ENCODE measurements at places on chromosomes 3 and 15.

GRCh38 chr15:63407612-63408011 lies 26.0 kb upstream of the CA12 start:
- no peak for DNase-seq

DNA sequence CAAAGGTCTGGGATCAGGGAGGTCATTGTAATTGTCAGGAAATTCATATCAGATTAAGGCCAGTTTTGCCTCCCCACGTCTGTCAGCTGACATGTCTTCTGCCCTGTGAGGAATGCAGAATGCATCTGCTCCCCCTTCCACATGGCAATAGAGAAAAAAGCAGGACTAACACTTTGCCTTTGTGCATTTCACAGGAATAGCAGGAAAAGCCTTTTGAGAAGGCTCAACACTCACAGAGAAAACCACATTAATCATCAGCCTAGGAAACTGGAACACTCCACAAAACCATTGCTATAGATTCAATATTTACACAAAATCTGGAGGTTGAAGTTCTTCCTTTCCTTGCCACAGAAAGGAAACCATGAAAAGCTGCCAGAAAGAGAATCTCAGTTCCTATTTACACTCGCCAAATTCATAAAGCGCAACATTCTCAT lies 165.2 kb upstream of the HES1 start:
- peak; percentile 12 for DNase-seq

GRCh38 chr3:10074666-10075065 lies 33.4 kb downstream of the FANCD2OS start:
- no peak for DNase-seq

GRCh38 chr3:56005196-56005805 lies 463.0 kb downstream of the ERC2 start:
- DNase-seq, result no peak

- DNase-seq, result peak; percentile 8
Observed at GRCh38 chr3:183254487-183255347, 1.7 kb downstream of the B3GNT5 start.

DNA sequence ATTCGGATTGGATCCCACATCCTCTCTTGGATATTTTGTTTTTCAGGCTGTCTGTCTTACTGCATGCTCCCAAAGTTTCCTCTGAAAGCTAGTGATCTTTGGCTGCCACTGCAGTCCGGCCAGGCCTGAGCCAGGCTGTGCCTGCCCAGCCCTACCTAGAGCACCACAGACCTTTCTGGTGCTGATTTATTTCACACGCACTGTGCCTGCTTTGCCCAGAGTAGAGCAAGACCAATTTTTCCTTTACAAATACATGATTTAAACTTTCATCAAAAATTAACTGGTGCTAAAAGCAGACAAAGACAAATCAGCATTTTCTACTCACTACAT lies 28.0 kb upstream of the NDUFB4 start:
- DNase-seq, result no peak

DNA sequence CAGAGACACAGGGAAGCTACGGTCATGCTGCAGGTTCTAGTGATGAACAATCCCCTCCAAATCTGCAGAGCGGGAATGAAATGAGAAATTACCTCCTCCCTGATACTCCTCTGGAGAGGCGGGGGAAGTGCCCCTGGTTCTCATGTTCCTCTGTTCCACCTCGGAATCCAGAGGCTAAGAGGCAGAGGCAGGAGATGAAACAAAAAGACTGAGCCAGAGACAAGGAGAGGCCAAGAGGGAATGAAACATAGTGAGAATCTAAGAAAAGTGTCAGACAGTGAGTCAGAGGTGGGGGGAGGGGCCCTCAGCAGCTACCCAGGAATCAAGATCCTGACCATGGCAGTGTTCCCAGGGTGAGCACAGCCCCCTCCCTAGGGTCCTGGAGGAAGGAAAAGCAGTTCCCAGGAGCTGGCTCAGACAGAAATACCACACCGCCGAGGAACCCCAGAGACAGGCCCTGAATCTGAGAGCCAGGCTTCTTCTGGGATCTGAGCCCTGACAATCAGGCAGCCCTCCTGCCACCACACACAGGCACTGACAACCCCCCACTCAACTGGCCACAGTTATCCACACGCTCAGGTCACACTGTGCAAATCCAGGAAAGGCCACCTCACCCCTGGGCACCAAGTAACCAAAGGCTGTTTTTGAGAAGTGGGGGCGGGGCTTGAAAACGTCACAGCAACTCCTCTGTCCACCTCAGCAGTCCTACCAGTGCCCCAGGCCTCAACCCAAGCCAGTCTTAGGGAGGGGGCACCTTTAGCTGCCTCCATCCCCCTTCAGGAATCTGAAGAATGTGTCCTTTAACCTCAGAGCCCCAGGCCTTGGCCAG lies 2.4 kb downstream of the CSRNP1 start:
- peak; percentile 40 for DNase-seq

DNA sequence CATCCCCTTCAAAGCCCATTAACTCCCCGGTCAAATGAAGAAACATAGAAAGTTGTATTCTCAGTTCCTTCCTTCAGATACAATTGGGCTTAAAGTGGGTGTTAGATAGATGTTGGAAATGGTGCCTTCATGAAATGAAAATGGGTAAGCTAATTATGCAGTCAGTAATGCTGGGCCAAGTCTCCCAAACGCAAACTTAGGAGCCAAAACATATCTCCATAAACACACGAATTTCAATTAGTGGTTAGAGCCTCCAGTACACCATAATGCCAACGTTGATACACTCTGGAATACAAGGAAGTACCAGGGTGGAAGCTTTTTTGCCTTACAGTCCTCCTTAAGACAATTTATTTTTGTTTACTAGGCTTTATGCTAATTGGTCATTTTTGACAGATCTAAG lies 1059.0 kb downstream of the TUSC7 start:
- no peak for DNase-seq

DNA sequence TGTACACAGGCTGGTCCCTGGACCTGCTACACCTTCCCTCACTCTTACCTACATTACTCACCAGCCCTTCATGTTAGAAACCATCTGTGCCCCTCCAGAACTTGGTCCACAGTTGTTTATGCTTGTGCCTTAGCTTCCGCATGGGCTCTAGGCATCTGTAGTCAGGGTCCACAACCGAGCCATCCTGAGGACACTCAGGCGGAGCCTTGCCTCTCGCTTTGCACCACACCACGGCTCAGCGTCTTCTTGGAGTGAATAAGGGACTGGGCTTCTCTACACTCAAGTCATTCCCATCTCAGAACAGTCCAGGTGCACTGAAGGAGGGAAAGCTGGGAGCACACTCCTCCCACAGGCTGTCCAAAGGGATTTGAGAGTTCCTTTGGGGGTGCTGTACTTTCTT lies 97.8 kb downstream of the HMG20A start:
- no peak for DNase-seq

GRCh38 chr3:7667774-7668173 lies 806.9 kb downstream of the GRM7 start:
- DNase-seq, result no peak

DNA sequence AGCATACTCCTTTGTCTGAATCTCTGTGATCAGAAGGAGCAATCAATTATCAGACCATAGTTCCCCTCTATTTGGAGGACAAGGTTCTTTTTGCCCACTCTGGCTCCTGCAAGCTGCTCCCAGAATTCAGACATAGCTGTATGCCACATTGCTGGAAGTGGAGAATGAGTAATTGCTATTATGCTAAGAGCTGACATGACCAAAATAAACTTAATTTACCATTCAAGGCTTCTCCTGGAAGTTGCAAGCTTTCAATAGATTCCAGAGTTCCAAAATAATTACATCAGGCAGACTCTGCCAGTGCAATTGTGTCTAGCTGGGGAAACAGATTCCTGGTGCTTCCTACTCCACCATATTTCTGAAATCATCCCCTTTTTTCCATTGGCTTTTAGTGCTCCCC lies 7.6 kb upstream of the DRD3 start:
- DNase-seq, result no peak

DNA sequence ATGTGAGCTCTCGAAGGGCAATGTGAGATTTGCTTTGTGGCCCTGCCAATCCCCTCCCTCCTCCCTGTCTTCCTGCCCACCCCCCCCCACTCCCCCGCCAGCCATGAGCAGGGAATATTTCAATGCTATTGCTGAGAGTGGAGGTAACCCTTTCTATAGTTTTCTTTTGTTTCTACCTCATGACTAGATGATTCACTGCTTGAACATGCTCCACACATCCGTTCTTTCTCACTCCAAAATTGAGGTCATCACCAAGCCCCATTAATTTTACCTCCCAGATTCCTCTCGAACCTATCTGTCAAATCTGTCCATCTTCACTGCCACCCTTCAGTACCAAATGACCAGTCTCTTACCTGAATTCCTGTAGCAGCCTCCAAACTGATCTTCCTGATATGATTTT lies 12.2 kb downstream of the ZNF774 start:
- no peak for DNase-seq

- DNase-seq, result no peak
Observed at GRCh38 chr3:194871143-194871863, 185.6 kb downstream of the FAM43A start.

DNA sequence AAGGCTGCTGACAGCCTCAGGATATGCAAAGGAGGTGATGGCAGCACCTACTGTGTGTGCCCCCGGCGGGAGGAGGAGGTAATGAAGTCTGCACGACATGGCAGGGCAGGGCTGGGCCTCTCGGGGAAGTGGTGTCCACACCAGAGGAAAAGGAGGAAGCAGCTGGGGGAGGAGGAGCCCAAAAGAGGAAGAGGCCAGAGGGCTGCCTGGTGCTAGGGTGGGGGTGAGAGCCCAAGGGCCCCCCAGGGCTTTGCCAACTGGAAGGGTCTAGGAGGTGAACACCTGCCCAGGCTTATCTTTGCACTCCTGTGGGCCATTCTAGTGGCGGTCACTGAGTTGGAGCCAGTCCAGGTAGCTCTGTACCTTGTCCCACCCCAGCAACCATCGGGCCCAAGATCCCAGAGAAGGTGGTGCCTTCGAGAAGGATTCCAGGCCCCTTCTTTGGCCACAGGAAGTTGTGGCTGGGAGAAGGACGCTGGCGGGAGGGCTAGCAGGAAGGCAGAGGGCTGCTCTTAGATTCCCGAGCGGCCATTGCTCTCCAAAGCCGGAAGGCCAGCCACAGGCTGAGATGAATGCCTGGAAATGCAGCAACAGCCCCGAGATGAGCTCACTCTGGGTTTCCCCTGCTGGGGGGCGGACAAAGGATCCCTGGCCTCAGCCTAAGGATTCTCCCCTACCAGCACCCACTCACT lies 7.0 kb downstream of the GNAI2 start:
- peak; percentile 53 for DNase-seq

DNA sequence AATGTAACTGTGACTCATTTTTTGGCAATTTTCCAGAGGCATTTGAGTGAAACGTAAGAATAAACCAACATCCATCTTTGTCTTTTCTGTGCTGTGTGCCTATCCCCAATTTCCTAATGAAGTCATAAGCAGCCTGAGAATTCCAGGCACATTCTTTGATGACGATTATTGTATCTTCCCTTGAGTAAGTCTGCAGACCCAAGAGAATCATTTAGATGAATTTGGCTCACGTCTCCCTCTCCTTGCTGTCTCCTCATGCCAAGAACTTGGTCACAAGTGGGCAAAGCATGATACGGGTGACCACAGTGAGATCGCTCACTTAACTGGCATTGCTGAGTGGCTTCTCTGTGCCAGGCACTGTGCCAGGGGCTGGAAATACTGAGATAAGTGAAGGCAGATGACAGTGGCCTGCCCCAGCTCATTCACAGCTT lies 384.5 kb upstream of the IL12A start:
- no peak for DNase-seq

DNA sequence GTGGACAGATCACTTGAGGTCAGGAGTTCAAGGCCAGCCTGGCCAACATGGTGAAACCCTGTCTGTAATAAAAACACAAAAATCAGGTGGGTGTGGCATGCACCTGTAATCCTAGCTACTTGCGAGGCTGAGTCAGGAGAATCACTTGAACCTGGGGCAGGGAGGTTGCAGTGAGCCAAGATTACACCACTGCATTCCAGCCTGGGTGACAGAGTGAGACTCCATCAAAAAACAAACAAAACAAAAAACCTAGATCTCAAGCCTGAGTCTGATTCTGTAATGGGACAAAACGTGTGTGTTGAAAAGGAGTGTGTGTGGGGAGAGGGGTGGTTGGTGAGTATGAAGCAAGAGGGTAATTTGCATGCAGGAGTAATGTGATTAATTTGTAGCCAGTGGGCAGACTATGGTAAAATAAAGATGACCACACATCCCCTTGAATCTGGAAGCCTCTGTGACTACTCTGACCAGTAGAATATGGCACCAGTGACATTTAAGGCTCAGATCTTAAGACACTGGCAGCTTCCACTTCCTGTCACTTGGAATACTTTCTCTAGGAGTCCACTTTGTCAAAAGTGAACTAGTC lies 18.4 kb upstream of the OPA1 start:
- DNase-seq, result no peak

DNA sequence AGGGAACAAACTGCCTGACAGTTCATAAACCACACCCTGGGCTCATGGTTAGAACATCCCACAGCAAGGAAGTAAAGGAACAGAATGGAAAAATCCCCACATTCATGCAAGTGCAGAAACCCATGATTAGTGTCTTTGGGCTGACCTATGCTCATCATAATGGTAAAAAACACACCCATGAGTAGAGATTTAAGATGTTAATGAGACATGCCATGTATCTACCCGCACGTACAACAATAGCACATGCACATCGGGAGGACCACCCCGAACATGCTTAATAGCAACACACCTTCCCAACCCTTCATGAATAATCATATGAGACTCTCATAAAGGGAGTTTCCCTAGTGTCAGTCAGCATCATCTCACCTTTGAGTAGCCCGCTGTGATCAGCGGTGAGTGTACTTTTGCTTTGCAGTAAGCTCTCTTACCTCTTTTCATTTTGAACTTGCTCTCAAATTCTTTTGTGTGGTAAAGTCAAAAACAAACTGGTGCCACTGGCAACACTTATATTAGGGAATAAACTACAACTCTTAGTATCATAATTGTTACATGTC lies 23.2 kb downstream of the ZBED2 start:
- no peak for DNase-seq

- DNase-seq, result peak; percentile 18
Observed at GRCh38 chr3:40309925-40310695, 603 bp downstream of the EIF1B start.

DNA sequence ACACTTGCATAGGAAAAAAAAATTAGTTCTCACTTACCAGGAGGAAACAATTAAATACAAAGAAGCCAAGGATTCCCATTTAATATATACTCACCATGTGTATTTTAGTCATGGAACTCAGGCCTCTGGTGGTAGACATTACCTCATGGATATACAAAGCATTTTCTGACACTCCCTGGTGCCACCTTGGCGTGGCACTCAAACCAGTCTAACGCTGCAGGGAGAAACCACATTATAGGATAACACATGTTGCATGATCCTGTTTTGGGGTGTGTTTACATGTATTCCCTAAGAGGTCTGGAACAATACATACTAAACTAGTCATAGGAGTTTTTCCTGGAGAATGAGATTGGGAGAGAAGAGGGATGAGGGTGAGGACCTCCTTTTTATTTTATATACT lies 5.9 kb upstream of the RTF1 start:
- no peak for DNase-seq

- no peak for DNase-seq
Observed at GRCh38 chr15:42152196-42152920, 4.1 kb downstream of the PLA2G4F start.

Data from activated CD4-positive, alpha-beta T cell treated with anti-CD3 and anti-CD28 coated beads, Interleukin-2, amount 50 U/mL, for 16 hours (primary cell).